A549 (cell line): ENCODE measurements at places on chromosomes 3 and 15. TPM values are rescaled to one million over a fixed set of nuclear protein-coding genes. Genes with fewer than 3 reads are reported as not detected.

The B2M gene
- 486 to 559 TPM (median 514 TPM) in 3 replicates for polyA plus RNA-seq

GRCh38 chr3:167918008-167918596 lies 177.6 kb downstream of the GOLIM4 start:
- DNase-seq: no peak

The EPHB1 gene
- polyA plus RNA-seq: 0.03 to 0.21 TPM (median 0.16 TPM) in 3 replicates

DNA sequence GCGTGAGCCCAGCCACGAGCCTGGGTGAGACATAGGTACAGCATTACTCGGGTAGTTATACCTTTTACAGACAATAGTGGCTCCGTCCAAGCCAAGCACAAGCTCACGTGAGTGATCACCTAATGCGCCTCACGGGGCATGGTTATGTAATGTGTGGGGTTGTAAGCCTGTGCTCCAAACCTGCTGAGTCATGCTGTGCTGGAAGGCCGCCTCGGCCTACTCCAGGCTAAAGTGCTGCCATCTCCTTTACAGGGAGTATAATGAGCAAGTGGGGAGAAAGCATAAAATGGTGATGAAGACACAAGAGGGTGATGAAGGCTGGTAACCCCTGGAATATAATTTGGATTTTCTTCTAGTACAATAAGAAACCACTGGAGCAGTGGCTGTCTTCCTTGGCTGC lies 175.8 kb upstream of the STT3B start:
- peak; percentile 30 for DNase-seq

DNA sequence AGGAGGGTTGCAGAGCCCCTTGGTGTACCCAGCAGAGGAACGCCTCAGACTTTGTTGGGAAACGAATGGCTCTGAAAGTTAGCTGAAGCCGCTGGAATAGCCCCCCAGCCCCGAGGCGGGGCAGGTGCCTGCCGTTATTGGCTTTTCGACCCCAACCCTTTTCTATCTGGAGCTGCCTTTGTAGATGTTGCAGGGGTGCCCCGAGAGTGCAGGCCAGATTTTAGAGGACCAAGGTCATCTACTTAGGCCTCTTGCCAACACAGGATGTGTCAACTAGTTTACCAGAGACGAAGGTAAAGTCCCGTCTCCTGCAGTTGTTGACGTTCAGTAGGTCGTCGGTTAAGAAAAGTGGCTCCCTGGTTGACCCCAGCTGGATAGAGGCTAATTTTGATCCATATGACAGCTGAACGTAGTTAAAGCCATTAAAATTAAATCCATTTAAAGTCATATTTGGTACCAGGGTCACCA lies 579 bp upstream of the UBE3A start:
- DNase-seq: no peak

DNA sequence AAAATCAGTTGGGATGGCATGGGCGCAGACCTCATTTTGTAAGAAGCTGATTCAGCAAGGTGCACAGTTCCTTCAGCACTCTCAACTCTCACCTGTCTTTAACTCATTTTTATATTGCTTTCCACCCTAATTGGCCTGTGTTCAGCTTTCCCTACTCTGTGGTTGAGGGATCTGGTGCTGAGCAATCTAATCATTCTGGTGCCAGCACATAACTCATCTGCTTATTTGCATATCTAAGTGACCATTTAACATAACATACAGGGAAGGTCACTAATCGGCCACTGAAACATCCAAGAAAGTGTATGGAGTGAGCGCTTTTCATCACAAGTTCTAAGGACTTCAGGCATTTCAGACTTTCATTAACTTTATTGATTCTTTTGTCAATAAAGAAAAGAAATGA lies 303.4 kb upstream of the ROPN1 start:
- no peak for DNase-seq

- DNase-seq: no peak
Measured at GRCh38 chr15:87349181-87349580, 907.4 kb downstream of the NTRK3 start.
